Endothelial cell of umbilical vein (primary cell): ENCODE measurements at places on chromosomes 6 and 20. TPM values are rescaled to one million over a fixed set of nuclear protein-coding genes. Genes with fewer than 3 reads are reported as not detected.

GRCh38 chr6:13924146-13924948 lies 405 bp upstream of the RNF182 start:
- H3K27ac ChIP-seq: no peak overlapping the region
- H3K4me1 ChIP-seq: peaks cover 17% of the 10 kb centered on the region
- peak; percentile 37 for DNase-seq
- peak overlapping the region; percentile 43 for H3K4me3 ChIP-seq
- no peaks in the 10 kb centered on the region for H3K36me3 ChIP-seq

DNA sequence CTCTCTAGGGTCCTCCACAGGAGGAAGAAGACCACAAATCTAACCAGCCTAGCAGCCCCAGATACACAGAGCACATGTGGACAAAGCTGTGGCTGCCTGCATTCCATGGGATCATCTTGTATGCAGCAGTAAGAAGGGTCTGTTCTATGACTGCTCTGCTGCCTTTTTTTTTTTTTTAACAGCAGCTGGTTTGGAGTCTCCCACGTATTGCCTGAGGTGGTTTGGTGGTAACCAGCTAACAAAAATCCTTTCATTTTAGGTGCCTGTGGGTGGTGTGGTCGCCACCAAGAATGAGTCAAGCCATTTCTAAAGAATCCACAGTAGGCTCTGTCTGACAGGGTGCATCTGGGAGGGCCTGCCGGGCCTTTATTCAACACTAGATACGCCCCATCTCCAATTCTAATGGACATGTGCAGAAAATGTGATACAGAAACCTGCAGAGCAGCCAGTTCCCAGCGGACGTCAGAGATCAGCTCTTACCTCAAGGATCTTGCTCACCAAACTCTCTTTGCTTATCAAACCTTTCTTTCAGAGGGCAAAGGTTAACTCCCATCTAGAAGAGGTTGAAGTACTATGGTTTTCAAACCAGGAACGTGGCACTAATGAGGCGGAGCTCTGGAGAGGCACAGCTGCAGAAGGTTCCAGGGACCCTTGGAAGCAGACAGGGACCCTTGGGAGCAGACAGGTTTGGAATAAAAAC lies 32.0 kb downstream of the GNAS-AS1 start:
- H3K36me3 ChIP-seq: no peaks in the 10 kb centered on the region
- H3K27ac ChIP-seq: no peak overlapping the region
- no peaks in the 10 kb centered on the region for H3K27me3 ChIP-seq
- no peaks in the 10 kb centered on the region for H3K4me1 ChIP-seq

GRCh38 chr20:2332711-2333110 lies 36.9 kb downstream of the TGM3 start:
- no peaks in the 10 kb centered on the region for H3K27me3 ChIP-seq
- no peak for DNase-seq
- no peak overlapping the region for H3K27ac ChIP-seq
- no peaks in the 10 kb centered on the region for H3K4me1 ChIP-seq
- H3K36me3 ChIP-seq: no peaks in the 10 kb centered on the region

GRCh38 chr20:59645271-59645670 lies 40.9 kb downstream of the PHACTR3 start:
- no peak for DNase-seq
- H3K27me3 ChIP-seq: no peaks in the 10 kb centered on the region
- H3K4me1 ChIP-seq: no peaks in the 10 kb centered on the region
- no peak overlapping the region for H3K4me3 ChIP-seq

- H3K4me1 ChIP-seq: no peaks in the 10 kb centered on the region
- H3K36me3 ChIP-seq: no peaks in the 10 kb centered on the region
- no peak overlapping the region for H3K4me3 ChIP-seq
These were observed 21.9 kb downstream of the SNPH start for GRCh38 chr20:1287787-1288569.

DNA sequence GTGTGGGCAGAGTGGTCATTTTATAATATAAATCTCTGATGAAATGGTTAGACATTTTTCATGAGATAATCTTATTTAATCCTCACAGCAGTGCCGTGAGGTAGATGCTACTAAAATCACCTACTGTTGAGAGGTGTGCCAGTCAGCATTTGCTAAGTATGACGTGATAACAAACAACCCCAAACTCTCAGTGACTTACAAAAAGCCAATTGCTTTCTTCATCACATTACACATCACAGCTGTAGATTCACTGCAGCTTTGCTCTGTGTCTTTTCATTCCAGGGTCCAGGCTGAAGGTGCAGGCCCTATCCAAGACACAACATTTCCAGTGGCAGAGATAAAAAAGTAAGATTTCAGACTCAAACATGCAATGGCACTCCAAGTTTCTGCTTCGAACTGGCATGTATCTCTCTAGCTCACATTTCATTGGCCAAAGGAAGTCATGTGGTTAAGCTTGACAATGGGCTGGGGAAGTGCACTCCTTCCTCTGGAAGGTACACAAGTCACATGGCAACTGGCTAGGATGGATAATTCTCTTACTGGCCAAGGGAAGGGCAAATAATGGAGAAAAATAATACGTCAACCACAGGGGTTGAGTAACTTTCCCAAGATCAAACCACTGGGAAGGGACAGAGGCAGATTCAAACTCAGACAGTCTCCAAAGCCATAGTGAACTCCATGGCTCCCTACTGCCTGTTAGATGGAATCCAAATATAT lies 69.5 kb upstream of the EPB41L1 start:
- peaks cover 10% of the 10 kb centered on the region for H3K4me1 ChIP-seq
- no peaks in the 10 kb centered on the region for H3K36me3 ChIP-seq
- no peak for DNase-seq
- H3K27ac ChIP-seq: no peak overlapping the region

- H3K27me3 ChIP-seq: no peaks in the 10 kb centered on the region
- H3K36me3 ChIP-seq: no peaks in the 10 kb centered on the region
- H3K4me3 ChIP-seq: no peak overlapping the region
- no peak overlapping the region for H3K27ac ChIP-seq
These were observed 167.2 kb downstream of the TFAP2C start for GRCh38 chr20:56796345-56796744.

DNA sequence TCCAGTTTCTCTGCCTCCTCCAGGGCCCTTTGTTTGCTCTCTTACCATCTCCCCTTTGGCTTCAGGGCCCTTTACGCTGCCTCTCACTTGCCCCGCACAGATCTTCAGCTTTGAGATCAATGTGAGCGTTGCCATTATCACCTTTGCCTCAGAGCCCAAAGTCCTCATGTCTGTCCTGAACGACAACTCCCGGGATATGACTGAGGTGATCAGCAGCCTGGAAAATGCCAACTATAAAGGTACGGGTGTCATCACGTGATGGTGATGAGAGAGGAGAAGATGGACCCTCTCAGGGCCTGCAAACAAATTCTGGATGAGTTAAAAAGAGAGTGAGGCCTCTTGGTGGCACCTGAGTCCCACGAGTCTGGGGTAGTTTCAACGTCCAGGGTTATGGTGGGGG lies 8.3 kb downstream of the C2 start:
- no peak overlapping the region for H3K4me3 ChIP-seq
- no peak overlapping the region for H3K27ac ChIP-seq
- no peak for DNase-seq
- no peaks in the 10 kb centered on the region for H3K4me1 ChIP-seq
- H3K36me3 ChIP-seq: no peaks in the 10 kb centered on the region

- no peak overlapping the region for H3K27ac ChIP-seq
- peak; percentile 59 for DNase-seq
- no peaks in the 10 kb centered on the region for H3K27me3 ChIP-seq
- no peaks in the 10 kb centered on the region for H3K4me1 ChIP-seq
- no peak overlapping the region for H3K4me3 ChIP-seq
- no peaks in the 10 kb centered on the region for H3K36me3 ChIP-seq
These were observed 19.0 kb downstream of the SMAP1 start for GRCh38 chr6:70686548-70687133.

- H3K4me1 ChIP-seq: no peaks in the 10 kb centered on the region
- peaks cover 2% of the 10 kb centered on the region for H3K27me3 ChIP-seq
- H3K27ac ChIP-seq: no peak overlapping the region
- no peaks in the 10 kb centered on the region for H3K36me3 ChIP-seq
- H3K4me3 ChIP-seq: no peak overlapping the region
These were observed 172.8 kb upstream of the ARG1 start for GRCh38 chr6:131400054-131400778.

DNA sequence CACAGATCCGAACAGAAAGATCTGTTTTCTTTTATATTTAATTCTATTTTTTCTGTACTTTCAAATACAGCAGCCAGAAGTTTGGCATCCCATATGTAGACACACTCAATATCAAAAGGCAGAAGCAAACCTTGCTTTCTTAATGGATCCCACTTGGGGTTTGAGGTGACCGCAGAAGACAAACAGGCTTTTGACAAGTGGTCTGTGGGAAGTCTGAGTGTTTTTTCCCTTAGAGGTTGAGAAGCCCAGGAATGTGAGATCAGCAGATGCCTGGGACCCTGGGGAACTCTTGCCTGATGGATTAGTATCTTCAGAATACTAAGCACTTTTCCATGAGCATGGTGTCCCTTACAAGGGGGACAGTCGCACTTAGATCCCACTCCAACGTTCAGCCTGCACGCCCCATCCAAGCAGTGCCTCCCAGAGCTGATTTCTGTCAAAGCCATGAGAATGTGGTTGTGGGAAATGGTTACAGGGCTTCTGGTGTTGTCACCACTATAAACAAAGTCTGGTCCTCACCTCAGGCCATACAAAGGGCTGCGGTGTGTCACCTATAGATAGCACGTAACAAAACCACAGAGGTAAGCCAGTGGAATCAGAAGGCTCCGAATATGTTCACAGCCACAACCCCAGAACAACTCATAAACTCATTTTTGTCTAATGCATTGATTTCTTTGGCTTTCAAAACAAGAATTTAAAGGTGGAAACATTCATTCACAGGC lies 12.7 kb downstream of the IL17F start:
- no peak overlapping the region for H3K27ac ChIP-seq
- DNase-seq: no peak
- H3K36me3 ChIP-seq: no peaks in the 10 kb centered on the region
- no peaks in the 10 kb centered on the region for H3K4me1 ChIP-seq

- H3K4me1 ChIP-seq: no peaks in the 10 kb centered on the region
- peaks cover 3% of the 10 kb centered on the region for H3K36me3 ChIP-seq
- no peak overlapping the region for H3K4me3 ChIP-seq
- no peak overlapping the region for H3K27ac ChIP-seq
- DNase-seq: no peak
These were observed 27.0 kb downstream of the HECA start for GRCh38 chr6:139161817-139162284.

DNA sequence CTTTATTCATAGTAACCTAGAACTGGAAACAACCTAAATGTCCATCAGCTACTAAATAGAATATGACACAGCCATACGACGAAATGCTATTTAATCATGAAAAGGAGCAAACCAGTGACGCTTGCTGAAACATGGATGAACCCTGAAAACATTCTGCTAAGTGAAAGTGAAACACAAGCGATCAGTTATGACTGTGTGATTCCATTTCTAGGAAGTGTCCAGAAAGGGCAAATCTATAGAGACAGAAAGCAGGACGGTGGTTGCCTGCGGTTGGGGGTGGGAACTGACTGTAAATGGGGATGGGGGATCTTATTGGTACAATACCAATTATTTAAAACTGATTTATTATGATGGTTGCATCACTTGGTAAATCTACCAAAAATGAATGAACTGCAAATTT lies 126.8 kb downstream of the IPCEF1 start:
- H3K27ac ChIP-seq: no peak overlapping the region
- no peaks in the 10 kb centered on the region for H3K4me1 ChIP-seq
- no peaks in the 10 kb centered on the region for H3K27me3 ChIP-seq

DNA sequence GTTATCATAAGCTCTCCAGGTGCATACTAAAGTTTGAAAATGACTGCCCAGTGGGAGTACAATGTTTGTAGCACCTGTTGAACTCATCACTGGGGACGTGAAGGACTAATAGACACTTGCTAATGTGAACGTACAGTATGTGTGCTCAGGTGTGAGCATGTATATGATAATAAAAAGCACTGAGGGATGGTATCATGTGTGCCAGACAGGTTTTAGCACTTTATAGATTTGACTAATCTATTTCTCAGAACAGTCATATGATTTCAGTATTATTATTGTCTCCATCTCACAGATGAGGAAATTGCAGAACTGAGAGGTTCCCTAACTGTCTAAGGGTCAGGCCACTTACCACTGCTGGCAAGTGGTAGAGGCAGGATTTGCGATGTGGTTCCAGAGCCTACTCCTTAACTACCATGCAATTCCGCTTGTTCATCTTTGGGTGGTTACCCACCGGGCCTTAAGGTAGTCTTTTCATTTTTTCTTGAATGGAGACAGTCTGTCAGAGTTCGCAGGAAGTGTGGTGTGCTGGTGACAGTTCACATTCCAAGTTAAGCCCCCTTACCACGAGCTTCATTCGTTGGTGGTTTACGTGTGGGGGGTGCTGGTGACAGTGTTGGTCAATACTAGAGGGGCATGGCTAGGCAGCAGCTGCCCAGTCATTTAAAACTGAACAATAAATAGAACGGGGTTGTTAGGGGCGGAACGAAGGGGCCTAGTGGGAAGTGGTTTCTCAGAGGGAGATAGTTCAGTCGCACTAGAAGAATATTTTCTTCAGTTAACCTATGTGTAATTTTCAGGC lies 46.8 kb downstream of the RREB1 start:
- H3K27me3 ChIP-seq: no peaks in the 10 kb centered on the region
- no peaks in the 10 kb centered on the region for H3K36me3 ChIP-seq
- H3K27ac ChIP-seq: no peak overlapping the region
- no peak overlapping the region for H3K4me3 ChIP-seq
- no peak for DNase-seq
- no peaks in the 10 kb centered on the region for H3K4me1 ChIP-seq

GRCh38 chr6:100657678-100658330 lies 193.1 kb upstream of the SIM1 start:
- H3K4me1 ChIP-seq: no peaks in the 10 kb centered on the region
- H3K27me3 ChIP-seq: no peaks in the 10 kb centered on the region
- DNase-seq: peak; percentile 39
- peaks cover 4% of the 10 kb centered on the region for H3K36me3 ChIP-seq

GRCh38 chr20:957544-957943 lies 41.4 kb upstream of the ANGPT4 start:
- no peaks in the 10 kb centered on the region for H3K36me3 ChIP-seq
- no peaks in the 10 kb centered on the region for H3K4me1 ChIP-seq
- no peak for DNase-seq

GRCh38 chr20:41047975-41048305 lies 19.3 kb downstream of the TOP1 start:
- H3K4me1 ChIP-seq: peaks cover 31% of the 10 kb centered on the region
- no peak overlapping the region for H3K4me3 ChIP-seq
- H3K27ac ChIP-seq: no peak overlapping the region
- DNase-seq: no peak
- H3K27me3 ChIP-seq: no peaks in the 10 kb centered on the region
- no peaks in the 10 kb centered on the region for H3K36me3 ChIP-seq

DNA sequence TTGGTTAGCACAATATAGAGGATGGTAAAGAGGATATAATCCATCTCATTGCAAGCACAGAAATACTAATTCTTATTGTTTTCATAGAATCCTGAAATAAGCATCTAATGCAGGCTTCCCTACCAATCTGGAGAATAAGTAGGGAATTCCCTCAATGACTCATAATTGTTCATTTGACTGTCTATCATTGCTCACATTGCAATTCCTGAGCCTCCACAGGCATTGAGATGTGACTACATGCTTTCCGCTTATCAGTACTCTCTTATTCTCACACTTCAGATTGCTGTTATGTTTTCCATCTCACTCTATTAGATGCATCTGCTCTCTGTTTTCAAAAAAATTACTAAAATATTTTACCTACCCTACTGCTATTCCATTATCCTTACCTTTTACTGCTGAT lies 216.2 kb upstream of the PRSS16 start:
- H3K27ac ChIP-seq: no peak overlapping the region
- no peak for DNase-seq
- no peak overlapping the region for H3K4me3 ChIP-seq
- H3K4me1 ChIP-seq: no peaks in the 10 kb centered on the region
- no peaks in the 10 kb centered on the region for H3K27me3 ChIP-seq

Gene SUMO4
- total RNA-seq: 2.6 and 3.1 TPM in 2 replicates

Gene MROH8
- total RNA-seq: 1.5 and 2.7 TPM in 2 replicates

Gene TRIM15
- not detected in 2 replicates for total RNA-seq

Gene NR2E1
- not detected in 2 replicates for total RNA-seq

Gene SLC22A16
- total RNA-seq: not detected in 2 replicates

Gene POLH
- total RNA-seq: 33.7 and 36.6 TPM in 2 replicates

Gene RCAN2
- 0.33 and 0.46 TPM in 2 replicates for total RNA-seq

Gene PRDM1
- 2.7 and 4.8 TPM in 2 replicates for total RNA-seq
